SJSA1 (cell line): ENCODE measurements at places on chromosomes 16 and 17. TPM values are rescaled to one million over a fixed set of nuclear protein-coding genes. Genes with fewer than 3 reads are reported as not detected.

PRR35 gene
- not detected in 2 replicates for total RNA-seq

GAS2L2 gene
- total RNA-seq: not detected in 2 replicates

ITGAX gene
- total RNA-seq: 0.09 TPM in 1 of 2 replicates, not detected in the other

- no peaks in the 10 kb centered on the region for H3K27me3 ChIP-seq
- no peaks in the 10 kb centered on the region for H3K36me3 ChIP-seq
- H3K4me3 ChIP-seq: no peak overlapping the region
- no peak for DNase-seq
Measured at GRCh38 chr17:72438783-72439182, 318.0 kb downstream of the SOX9 start.
